ENCODE measurements at places on chromosomes 16 and 17.

DNA sequence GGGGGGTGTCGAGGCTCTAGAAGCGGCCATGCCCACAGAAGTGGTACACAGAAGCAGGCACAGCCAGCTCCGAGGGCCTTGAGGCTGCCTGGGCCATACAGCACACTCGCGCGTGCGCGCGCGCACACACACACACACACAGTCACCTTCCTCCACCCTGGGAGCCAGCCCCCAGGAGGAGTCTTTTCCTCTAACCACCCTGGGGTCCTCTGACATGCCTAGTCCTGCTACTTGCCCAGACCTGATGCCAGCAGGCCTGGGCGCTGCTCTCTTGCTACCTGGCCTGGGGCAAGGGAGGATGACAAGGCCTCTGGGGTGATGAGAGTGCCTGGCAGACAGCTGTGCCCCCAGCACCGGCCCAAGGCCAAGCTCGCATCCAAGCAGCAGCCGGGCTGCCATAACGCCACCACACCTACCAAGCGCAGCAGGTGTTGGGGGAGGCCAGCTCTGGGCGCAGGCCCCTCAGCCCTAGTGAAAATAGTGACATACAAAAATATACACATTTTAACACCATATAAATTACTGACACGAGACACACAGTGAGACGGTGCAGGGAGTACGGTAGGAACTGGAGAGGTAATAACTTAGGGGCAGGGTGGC, 41.1 kb downstream of the TSC2 start:
- DNase-seq, result no peak

DNA sequence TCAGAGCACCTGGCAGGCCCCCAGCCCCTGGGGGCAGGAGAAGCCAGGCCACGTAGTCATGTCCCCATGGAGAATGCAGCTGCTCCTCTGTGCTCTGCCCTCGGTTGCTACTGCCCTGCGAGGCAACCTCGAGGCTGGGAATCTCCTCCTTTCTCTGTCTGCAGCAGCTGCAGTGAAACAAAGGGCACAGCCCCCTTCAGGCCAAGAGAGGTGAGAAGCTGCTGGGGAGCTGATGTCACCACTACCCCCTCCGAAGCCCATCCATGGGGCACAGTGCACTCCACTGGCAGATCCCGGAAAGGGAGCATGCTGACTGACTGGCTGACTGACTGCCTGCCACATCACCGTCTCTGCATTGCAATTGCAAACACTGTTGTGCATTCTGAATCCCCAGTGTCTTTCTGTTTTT, 103.7 kb downstream of the GRIN2A start:
- DNase-seq, result no peak

- DNase-seq, result no peak
Observed at GRCh38 chr16:8044796-8045195, 545.5 kb downstream of the TMEM114 start.

- no peak for DNase-seq
Observed at GRCh38 chr17:31540602-31541307, 149.3 kb downstream of the RAB11FIP4 start.

- DNase-seq, result no peak
Observed at GRCh38 chr17:28105501-28105900, 63.0 kb downstream of the NLK start.

DNA sequence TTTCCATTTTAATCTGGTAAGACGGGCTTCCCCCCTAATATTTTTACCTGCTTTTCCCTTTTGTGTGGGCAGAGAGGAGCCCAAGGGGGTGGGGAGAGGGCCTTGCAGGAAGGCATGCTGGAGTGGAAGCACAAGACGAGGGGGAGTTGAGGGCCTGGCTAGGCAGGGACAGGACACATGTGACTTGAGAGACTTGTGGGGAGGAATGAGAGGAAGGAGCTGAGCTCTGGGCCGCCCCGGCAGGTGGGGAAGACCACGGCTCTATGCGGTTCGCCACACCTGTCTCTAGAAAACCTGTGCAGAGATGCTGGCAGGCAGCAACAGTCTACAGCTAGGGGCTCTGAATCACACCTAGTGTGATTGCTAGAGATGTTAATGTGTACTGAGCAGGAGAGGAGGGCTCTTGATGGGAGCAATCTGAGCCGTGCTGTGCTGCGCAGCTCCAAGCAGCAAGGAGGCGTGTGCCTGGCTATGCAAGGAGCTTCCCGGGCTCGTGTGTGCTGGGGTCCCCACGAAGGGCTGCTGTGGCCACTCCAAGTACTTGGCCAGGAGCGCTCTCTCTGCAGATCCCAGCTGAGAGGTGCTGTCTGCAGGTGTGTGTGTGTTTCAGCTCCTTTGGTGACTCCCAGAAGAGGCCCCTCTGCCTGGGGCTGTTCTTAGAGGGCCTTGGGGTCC, 50.2 kb downstream of the PDPK1 start:
- no peak for DNase-seq

- DNase-seq, result no peak
Observed at GRCh38 chr17:2688351-2689342, 22.9 kb downstream of the CLUH start.

GRCh38 chr17:57750109-57750871, 5.2 kb upstream of the CCDC182 start:
- no peak for DNase-seq

- DNase-seq, result no peak
Observed at GRCh38 chr17:45226576-45226975, 4.9 kb downstream of the FMNL1 start.

GRCh38 chr17:28839221-28839620, 3.4 kb downstream of the FAM222B start:
- DNase-seq, result no peak

DNA sequence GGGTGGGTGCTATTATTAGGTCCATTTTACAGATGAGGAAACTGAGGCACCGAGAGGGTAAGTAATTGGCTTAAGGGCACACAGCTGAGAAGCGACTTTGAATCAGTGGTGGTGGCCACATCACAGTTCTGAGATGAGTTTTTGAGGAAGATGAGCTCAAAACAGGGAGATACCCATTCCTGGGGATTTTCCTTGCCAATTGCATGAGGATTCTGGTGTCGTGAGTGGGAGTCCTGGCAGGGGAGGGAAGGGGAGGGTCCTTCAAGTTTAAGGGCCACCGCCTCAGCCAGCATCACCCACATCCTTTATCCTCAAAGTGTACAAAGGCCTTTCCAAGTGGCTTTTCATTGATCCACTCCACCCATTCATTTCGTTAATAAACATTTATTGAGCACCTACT, 45.3 kb downstream of the IL21R start:
- no peak for DNase-seq

- DNase-seq, result no peak
Observed at GRCh38 chr16:54526916-54527315, 240.3 kb upstream of the IRX3 start.

GRCh38 chr16:14300705-14301168, 229.6 kb downstream of the MRTFB start:
- peak; percentile 82 for DNase-seq

GRCh38 chr17:61376931-61377838, 22.5 kb upstream of the TBX2 start:
- DNase-seq, result no peak

- peak; percentile 32 for DNase-seq
Observed at GRCh38 chr17:17605729-17606088, 14.2 kb upstream of the PEMT start.

DNA sequence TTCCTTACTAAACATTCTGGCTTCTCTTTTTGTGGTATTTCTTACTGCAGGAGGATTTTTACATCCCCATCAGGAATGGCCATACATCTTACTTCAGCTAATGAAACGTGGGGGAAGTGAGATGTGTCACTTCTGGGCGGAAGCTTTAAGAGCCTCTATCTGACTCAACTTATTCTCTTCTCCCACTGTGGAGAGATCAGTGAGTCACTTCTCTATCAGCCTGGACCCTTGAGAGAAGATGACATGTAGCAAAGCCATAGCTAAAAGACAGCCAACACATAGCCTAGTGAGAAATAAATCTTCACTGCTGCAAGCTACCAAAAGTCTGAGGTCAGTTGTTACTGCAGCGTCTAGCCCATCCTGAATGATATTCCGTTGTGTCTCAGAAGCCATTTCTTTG, 1066.7 kb upstream of the RBFOX1 start:
- no peak for DNase-seq

DNA sequence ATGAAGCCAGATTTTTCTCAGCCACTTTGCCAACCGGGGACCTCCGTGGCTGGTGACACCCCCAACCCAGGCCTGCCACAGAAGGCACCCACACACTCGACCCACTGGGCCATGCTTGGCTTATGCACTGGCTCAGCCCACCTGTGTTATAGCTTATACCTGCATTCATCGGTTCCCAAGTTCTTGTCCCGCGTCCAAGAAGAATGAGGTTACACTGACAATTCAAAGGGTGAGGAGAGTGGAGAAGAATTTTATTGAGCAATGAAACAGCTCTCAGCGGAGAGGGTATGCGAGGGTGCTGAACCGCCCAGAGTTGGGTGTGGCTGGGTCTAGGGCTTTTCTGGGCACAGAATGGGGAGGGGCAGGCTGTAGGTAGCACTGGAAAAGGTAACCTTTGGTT, 22.2 kb upstream of the CDH15 start:
- DNase-seq, result no peak

GRCh38 chr17:1324201-1324771, 44.8 kb downstream of the TRARG1 start:
- no peak for DNase-seq

GRCh38 chr17:77332981-77333685, 192.4 kb downstream of the SEC14L1 start:
- DNase-seq, result no peak

DNA sequence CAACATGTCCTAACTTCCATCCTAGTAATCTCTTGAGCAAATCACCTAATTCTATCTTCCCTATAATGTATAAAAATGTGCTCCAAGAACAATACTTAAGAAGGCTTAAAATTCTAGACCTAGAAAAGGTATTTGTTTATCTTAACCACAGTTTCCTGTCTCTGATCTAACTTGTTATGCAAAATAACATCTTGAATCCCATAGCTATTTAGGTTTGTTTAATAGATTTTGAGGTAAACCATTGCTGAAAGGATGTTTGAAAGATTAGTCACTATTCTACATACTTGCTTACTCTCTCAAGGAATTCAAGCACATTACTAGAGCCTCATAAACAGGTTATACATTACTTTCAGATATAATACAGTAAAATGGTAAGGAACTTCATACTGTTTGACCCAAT, 13.0 kb downstream of the CA10 start:
- no peak for DNase-seq

- no peak for DNase-seq
Observed at GRCh38 chr17:78473951-78474613, 95.6 kb downstream of the PGS1 start.

DNA sequence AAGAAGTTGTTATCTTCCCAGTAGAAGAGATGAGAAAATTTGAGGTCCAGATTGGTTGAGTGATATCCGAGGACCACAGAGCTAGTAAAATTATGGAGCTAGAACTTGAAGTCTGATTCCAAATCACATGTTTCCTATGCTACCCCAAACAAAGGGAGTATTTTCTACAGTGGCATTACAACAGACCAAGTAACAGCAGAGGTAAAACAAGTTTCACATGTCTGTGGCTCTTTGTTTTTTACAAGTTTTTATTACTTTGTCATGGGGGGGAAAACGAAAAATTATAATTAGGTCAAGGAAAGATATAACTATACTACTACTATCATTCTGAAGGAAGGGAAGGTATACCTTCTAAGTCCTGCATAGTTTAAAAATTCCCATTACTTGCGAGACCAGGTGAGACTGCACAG, 49.4 kb downstream of the KANSL1 start:
- no peak for DNase-seq

DNA sequence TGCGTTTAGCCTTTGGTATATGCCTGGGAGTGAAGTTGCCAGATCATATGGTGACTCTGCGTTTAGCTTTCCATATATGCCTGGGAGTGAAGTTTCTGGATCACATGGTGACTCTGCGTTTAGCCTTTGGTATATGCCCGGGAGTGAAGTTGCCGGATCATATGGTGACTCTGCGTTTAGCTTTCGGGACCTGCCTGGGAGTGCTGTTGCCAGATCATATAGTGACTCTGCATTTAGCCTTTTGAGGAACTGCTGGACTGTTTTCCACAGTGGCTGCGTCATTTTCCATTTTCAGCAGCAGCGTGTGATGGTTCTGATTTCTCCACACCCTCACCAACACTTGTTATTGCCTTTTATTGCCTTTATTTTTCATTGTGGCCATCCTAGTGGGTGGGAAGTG, 73.0 kb downstream of the OR1D5 start:
- no peak for DNase-seq

GRCh38 chr16:83403761-83404160, 404.0 kb upstream of the HSBP1 start:
- no peak for DNase-seq

DNA sequence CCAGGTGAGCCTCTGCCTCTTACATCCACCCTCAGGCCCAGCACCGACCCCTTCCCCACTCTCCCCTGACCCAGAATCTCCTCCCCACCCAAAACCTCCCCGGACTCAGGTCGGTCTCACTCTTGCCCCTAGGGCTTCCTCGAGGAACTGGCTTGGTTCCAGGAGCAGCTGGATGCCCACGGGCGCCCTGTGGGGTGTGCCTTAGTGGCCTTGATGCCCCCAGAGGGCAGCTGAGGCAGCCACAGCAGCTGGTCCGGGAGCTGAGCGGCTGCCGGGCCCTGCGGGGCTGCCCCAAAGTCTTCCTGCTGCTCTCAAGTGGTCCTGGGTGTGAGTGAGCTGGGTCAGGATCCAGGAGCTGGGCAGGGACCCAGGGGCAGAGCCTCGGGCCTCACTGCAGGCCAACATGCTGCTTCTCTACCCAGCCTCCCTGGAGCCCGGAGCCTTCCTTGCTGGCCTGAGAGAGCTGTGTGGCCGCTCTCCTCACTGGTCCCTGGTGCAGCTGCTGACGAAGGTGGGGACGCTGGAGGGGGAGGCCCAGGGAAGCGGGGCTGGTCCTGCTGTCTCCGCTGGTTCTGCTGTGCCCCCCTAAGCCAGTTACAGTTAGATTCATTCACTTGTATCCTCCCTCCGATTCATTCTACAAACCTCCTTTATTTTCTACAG, 9.6 kb downstream of the ZNF213 start:
- no peak for DNase-seq

DNA sequence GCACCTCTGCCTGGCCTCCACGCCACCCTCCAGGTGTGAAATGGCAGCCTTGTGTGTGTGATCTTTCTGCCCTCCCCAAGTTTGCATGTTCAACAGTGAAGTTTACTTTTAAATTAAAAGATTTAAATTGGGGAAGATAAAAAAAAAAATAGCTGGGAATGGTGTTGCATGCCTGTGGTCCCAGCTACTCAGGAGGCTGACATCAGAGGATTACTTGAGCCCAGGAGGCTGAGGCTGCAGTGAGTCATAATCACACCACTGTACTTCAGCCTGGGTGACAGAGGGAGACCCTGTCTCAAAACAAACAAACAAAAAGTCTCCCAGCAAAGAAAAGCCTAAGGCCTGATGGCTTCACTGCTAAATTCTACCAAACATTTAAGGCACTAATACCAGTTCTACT, 35.4 kb upstream of the RNF43 start:
- no peak for DNase-seq

- peak; percentile 66 for DNase-seq
Observed at GRCh38 chr17:66306446-66306845, 4.0 kb downstream of the PRKCA start.

- no peak for DNase-seq
Observed at GRCh38 chr16:55379876-55380390, 55.9 kb downstream of the IRX6 start.

DNA sequence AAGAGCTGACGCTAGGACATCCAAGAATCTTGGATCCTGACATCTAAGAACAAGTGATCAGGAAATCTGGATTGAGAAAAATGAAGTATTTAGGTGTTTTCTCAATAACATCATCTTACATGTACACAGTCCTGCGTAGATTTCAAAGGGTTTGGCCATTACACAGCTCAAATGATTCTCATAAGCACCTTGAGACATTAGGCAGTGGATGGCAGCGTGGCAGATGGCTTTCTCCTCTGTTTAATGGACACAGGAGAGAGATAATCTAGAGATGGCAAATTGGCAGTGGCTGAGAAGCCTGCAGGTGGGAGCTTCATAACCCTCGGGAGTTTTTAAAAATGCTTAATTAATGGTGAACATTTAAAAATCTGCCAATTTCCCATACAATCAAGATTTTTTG, 137.5 kb downstream of the ZFHX3 start:
- no peak for DNase-seq

All from lung (tissue), 17 donors.